Bronchial epithelial cell (primary cell): ENCODE measurements at places on chromosomes 1 and 21. TPM values are rescaled to one million over a fixed set of nuclear protein-coding genes. Genes with fewer than 3 reads are reported as not detected.

CALML6 gene
- total RNA-seq = under 0.01 and 0.77 TPM in 2 replicates

NTRK1 gene
- total RNA-seq = not detected in 2 replicates

IL20 gene
- total RNA-seq = 0.53 TPM in 1 of 2 replicates, not detected in the other

ITLN1 gene
- not detected in 2 replicates for total RNA-seq

OLIG2 gene
- total RNA-seq = not detected in 2 replicates

RAB7B gene
- 2.9 and 4.9 TPM in 2 replicates for total RNA-seq

OR2T35 gene
- not detected in 2 replicates for total RNA-seq

CLCA4 gene
- 12.1 and 45.8 TPM in 2 replicates for total RNA-seq

LCE1F gene
- not detected in 2 replicates for total RNA-seq

PLPPR5 gene
- not detected in 2 replicates for total RNA-seq

CCDC17 gene
- total RNA-seq = 0.79 and 1.7 TPM in 2 replicates

SMIM1 gene
- total RNA-seq = 1.2 TPM in 1 of 2 replicates, not detected in the other

AMPD1 gene
- 0.13 TPM in 1 of 2 replicates, not detected in the other for total RNA-seq

PROX1 gene
- under 0.01 TPM in 2 replicates for total RNA-seq

KIF21B gene
- total RNA-seq = 4.2 and 5.6 TPM in 2 replicates

SELL gene
- total RNA-seq = not detected in 2 replicates

TRIM67 gene
- total RNA-seq = not detected in 2 replicates

ASTN1 gene
- under 0.01 TPM in 1 of 2 replicates, not detected in the other for total RNA-seq

CFAP107 gene
- not detected in 2 replicates for total RNA-seq

KCNJ9 gene
- total RNA-seq = under 0.01 and 0.13 TPM in 2 replicates

SFN gene
- total RNA-seq = 465 and 1,125 TPM in 2 replicates

CACHD1 gene
- total RNA-seq = 0.77 and 1.8 TPM in 2 replicates

HSD3B2 gene
- not detected in 2 replicates for total RNA-seq

B3GALT2 gene
- not detected in 2 replicates for total RNA-seq

CYYR1 gene
- 0.38 and 1.1 TPM in 2 replicates for total RNA-seq

C1orf141 gene
- total RNA-seq = not detected in 2 replicates

GPR3 gene
- total RNA-seq = not detected in 2 replicates

SLC44A5 gene
- under 0.01 and 0.38 TPM in 2 replicates for total RNA-seq

SLC44A3 gene
- 2.4 and 7.9 TPM in 2 replicates for total RNA-seq

APCS gene
- not detected in 2 replicates for total RNA-seq

URB2 gene
- total RNA-seq = 7.7 and 15.3 TPM in 2 replicates

NBPF12 gene
- total RNA-seq = 7.7 and 8.4 TPM in 2 replicates

VSIG8 gene
- total RNA-seq = not detected in 2 replicates

OR14K1 gene
- not detected in 2 replicates for total RNA-seq

ENAH gene
- total RNA-seq = 50.0 and 101 TPM in 2 replicates

PEX11B gene
- total RNA-seq = 22.6 and 26.4 TPM in 2 replicates

RCAN3 gene
- total RNA-seq = 12.1 and 15.9 TPM in 2 replicates

LRRC39 gene
- total RNA-seq = 0.13 and 0.53 TPM in 2 replicates

C1orf74 gene
- 6.8 and 11.6 TPM in 2 replicates for total RNA-seq

TSPAN2 gene
- total RNA-seq = 0.13 and 0.26 TPM in 2 replicates

SCAF4 gene
- 2.9 and 5.0 TPM in 2 replicates for total RNA-seq

ZNF593OS gene
- not detected in 2 replicates for total RNA-seq

NFASC gene
- 0.53 and 1.0 TPM in 2 replicates for total RNA-seq

CHI3L1 gene
- total RNA-seq = 0.79 and 1.7 TPM in 2 replicates

FAM167B gene
- 0.13 and 0.26 TPM in 2 replicates for total RNA-seq

BMP8A gene
- total RNA-seq = not detected in 2 replicates

ASH1L gene
- total RNA-seq = 15.0 and 23.3 TPM in 2 replicates

OR2L5 gene
- total RNA-seq = not detected in 2 replicates

NID1 gene
- total RNA-seq = 0.13 and 1.3 TPM in 2 replicates
